ENCODE measurements at places on chromosomes 13 and 19. TPM values are rescaled to one million over a fixed set of nuclear protein-coding genes. Genes with fewer than 3 reads are reported as not detected.

The KANK2 gene
- total RNA-seq, result 12.6 TPM

The MIR17HG gene
- total RNA-seq, result 4.4 TPM

The AMH gene
- total RNA-seq, result 1.5 TPM

The GPX4 gene
- total RNA-seq, result 331 TPM

The OR7C1 gene
- total RNA-seq, result 0.27 TPM

The SMIM44 gene
- total RNA-seq, result not detected
